Caco-2 (cell line): ENCODE measurements at places on chromosomes 1 and 21.
A peak's percentile ranks its signal among the peaks of the same experiment; 100 is the strongest.

- no peak overlapping the region for H3K4me3 ChIP-seq
- no peak overlapping the region for H3K27ac ChIP-seq
- H3K27me3 ChIP-seq: no peaks in the 10 kb centered on the region
- no peaks in the 10 kb centered on the region for H3K4me1 ChIP-seq
- no peaks in the 10 kb centered on the region for H3K36me3 ChIP-seq
- DNase-seq: no peak
Measured at GRCh38 chr1:103218369-103218768, 110.0 kb upstream of the COL11A1 start.

DNA sequence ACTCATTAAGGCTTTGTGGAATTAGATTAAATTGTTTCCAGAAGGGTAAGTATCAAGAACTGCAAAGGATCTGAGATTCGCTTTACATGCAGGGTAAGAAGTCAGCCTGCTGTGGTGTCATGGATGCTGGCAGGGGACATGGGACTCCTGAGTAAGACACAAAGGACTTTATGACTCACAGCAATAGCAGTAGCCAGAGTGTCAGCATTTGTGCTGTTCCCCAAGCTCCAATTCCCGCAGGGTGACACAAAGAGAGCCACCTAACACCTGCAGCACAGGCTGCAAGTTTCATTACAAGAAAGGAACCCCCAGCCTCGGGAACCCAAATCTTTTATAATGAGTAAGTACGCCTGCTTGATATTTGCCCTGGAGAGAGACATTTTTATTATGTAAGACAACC lies 298.1 kb upstream of the POU3F1 start:
- DNase-seq: no peak
- no peaks in the 10 kb centered on the region for H3K4me1 ChIP-seq
- no peaks in the 10 kb centered on the region for H3K36me3 ChIP-seq
- no peak overlapping the region for H3K4me3 ChIP-seq
- no peaks in the 10 kb centered on the region for H3K27me3 ChIP-seq
- no peak overlapping the region for H3K27ac ChIP-seq

GRCh38 chr1:86137436-86137835 lies 19.1 kb downstream of the COL24A1 start:
- no peaks in the 10 kb centered on the region for H3K36me3 ChIP-seq
- H3K4me3 ChIP-seq: no peak overlapping the region
- H3K27ac ChIP-seq: no peak overlapping the region
- no peaks in the 10 kb centered on the region for H3K27me3 ChIP-seq

GRCh38 chr1:1069711-1070676 lies 4.1 kb downstream of the RNF223 start:
- peak overlapping the region; percentile 72 for H3K4me3 ChIP-seq
- no peaks in the 10 kb centered on the region for H3K36me3 ChIP-seq
- peaks cover 26% of the 10 kb centered on the region for H3K4me1 ChIP-seq
- no peak for DNase-seq

DNA sequence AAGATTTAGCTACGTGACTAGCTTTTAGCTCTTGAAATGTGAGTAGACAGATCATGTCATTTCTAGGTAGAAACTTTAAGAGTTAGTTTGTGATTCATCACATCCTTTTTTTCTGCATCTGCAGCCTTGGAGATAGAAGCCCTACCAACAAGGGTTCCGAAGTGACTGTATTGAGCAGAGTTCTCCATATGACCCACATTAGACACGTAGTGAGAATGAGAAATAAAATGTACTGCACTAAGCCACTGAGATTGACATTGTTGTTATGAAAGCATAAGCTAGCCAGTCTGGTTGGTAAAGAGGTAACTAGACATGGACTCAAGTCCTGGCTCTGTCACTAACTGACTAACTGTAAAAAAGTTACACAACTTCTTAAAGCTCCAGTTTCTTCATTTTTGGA lies 296.1 kb downstream of the PDE4B start:
- no peak overlapping the region for H3K27ac ChIP-seq
- DNase-seq: no peak
- H3K27me3 ChIP-seq: no peaks in the 10 kb centered on the region
- H3K36me3 ChIP-seq: no peaks in the 10 kb centered on the region
- H3K4me3 ChIP-seq: no peak overlapping the region
- no peaks in the 10 kb centered on the region for H3K4me1 ChIP-seq

GRCh38 chr1:62367005-62367557 lies 47.8 kb upstream of the KANK4 start:
- no peaks in the 10 kb centered on the region for H3K36me3 ChIP-seq
- no peaks in the 10 kb centered on the region for H3K4me1 ChIP-seq
- DNase-seq: no peak
- H3K4me3 ChIP-seq: no peak overlapping the region
- H3K27me3 ChIP-seq: no peaks in the 10 kb centered on the region
- H3K27ac ChIP-seq: no peak overlapping the region

DNA sequence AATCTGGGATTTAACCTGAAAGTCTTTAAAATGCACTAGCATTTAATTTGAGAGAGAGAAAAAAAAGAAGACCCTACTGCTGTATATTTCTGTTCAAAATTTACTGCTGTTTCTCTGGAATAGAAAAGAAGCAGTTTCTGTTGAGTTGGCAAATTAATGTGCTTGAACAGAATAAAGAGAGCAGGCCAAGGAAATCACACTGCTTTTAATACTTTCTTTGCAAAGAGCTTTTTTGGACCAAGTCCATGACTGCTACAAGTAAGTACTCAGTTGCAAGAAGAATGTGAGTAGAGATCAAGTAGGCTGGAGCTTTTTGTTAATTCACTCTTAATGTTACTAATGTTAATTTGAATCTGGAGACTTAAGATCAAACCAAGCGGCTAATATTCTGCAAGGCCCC lies 336.2 kb upstream of the SGIP1 start:
- H3K36me3 ChIP-seq: no peaks in the 10 kb centered on the region
- no peak overlapping the region for H3K27ac ChIP-seq
- H3K4me1 ChIP-seq: no peaks in the 10 kb centered on the region
- no peak for DNase-seq

GRCh38 chr1:235613602-235614001 lies 36.0 kb downstream of the GNG4 start:
- no peak overlapping the region for H3K27ac ChIP-seq
- H3K27me3 ChIP-seq: no peaks in the 10 kb centered on the region
- no peak overlapping the region for H3K4me3 ChIP-seq
- no peak for DNase-seq
- H3K4me1 ChIP-seq: peaks cover 7% of the 10 kb centered on the region

DNA sequence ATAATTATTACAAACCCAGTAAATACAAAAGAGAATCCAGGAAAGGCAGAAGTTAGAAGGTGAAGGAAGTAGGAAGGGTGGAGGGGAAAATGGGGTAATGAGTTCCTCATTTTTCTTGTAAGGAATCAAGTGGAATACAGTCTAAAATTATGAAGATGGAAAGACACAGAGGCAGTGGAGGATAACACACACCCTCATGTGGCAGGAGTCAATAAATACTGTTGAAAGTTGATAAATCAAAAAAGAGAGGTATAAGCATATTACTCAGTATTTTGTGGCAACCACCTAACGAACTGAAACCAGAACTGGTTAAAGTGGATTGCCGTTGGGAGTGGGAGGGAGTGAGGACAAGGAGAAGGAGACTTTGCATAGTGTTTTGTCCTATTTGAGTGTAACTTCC lies 78.6 kb upstream of the SLC44A3 start:
- no peak overlapping the region for H3K27ac ChIP-seq
- DNase-seq: no peak
- peaks cover 5% of the 10 kb centered on the region; the same call in 1 of the 2 replicates for H3K4me1 ChIP-seq

DNA sequence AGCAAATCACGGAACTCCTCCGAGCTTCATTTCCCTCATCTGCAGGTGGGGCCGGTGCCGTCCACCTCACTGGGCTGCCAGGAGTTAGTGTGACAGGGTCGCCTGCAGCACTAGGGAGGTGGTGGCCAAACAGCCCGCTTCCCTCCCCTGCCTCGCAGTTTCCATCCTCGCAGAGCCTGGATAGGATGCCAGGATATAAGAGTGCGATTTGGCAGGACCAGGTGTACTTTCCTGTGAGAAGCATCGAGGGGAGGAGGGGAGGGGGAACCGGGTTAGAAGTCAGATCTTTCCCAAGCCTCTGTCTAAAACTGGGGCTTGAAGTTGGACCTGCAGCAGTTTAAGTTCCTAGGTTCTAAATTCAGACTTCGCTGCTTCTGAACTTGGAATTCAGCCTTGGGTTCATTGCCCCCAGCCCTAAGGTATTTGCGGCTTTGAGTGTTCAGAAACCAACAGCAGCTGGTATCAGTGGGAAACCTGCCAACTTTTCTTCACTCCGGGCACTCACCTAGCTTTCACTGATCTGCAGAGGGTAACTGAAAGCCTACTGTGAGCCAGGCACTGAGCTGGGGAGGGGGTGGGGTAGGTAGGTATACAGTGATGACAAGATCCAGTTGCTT lies 1.7 kb upstream of the JUN start:
- no peaks in the 10 kb centered on the region for H3K27me3 ChIP-seq
- H3K27ac ChIP-seq: peak overlapping the region; percentile 94
- H3K4me1 ChIP-seq: peaks cover 9% of the 10 kb centered on the region; the same call in 1 of the 2 replicates

DNA sequence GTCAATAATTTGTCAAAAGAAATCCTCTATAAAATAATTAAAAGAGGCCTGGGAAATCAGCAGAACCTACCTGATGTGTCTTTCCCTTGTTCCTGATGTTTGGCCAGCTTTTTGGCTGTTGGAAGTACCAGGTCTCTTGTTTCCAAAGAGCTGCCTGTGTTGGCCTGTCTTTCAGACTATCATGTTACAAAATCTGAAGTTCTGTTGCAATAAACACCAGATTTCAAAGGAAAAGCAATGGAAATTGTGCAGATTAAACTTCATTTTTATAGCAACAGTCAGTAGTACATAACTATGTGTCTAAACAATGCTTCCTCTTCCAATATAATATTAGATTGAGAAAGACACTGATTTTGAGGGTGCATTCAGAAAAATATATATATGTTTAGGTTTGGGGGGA lies 647.2 kb upstream of the CXADR start:
- H3K4me1 ChIP-seq: no peaks in the 10 kb centered on the region
- DNase-seq: no peak
- H3K27me3 ChIP-seq: no peaks in the 10 kb centered on the region

- no peak overlapping the region for H3K27ac ChIP-seq
- H3K4me3 ChIP-seq: no peak overlapping the region
- H3K36me3 ChIP-seq: no peaks in the 10 kb centered on the region
- no peaks in the 10 kb centered on the region for H3K27me3 ChIP-seq
- no peaks in the 10 kb centered on the region for H3K4me1 ChIP-seq
Measured at GRCh38 chr1:165162671-165163241, 193.8 kb downstream of the LMX1A start.

GRCh38 chr21:45187646-45188045 lies 100.0 kb downstream of the POFUT2 start:
- DNase-seq: no peak
- no peaks in the 10 kb centered on the region for H3K4me1 ChIP-seq
- H3K4me3 ChIP-seq: no peak overlapping the region
- no peaks in the 10 kb centered on the region for H3K36me3 ChIP-seq

DNA sequence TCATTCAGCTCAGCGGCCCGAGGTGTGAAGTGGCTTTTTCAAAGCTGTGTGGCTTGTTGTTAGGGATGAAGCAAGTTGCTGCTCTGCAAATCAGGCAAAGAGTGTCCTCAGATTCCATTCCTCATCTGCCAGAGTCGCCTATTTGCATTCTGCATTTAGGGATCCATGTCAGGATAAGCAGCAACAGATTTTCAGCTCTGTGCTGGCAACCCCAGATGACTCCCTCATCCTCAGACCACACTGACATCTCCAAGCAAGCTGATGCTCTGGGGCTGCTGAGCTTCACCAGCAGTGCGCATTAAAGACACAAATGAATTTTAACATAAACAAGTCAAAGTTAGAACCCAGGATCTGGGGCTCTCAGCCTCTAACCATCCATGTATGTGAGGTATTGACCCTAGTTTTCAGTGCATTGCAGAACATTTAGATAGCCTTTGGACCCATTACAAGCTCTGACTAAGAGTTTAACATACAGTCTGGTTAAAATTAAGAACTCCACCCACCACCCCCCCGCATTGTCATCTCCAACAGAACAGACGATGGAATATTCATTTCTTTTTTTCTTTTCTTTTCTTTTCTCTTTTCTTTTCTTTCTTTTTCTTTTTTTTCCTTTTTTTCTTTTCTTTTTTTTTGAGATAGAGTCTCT lies 10.9 kb downstream of the CFAP107 start:
- no peaks in the 10 kb centered on the region for H3K4me1 ChIP-seq
- no peak for DNase-seq
- no peaks in the 10 kb centered on the region for H3K27me3 ChIP-seq
- no peak overlapping the region for H3K4me3 ChIP-seq
- no peaks in the 10 kb centered on the region for H3K36me3 ChIP-seq
- H3K27ac ChIP-seq: no peak overlapping the region

DNA sequence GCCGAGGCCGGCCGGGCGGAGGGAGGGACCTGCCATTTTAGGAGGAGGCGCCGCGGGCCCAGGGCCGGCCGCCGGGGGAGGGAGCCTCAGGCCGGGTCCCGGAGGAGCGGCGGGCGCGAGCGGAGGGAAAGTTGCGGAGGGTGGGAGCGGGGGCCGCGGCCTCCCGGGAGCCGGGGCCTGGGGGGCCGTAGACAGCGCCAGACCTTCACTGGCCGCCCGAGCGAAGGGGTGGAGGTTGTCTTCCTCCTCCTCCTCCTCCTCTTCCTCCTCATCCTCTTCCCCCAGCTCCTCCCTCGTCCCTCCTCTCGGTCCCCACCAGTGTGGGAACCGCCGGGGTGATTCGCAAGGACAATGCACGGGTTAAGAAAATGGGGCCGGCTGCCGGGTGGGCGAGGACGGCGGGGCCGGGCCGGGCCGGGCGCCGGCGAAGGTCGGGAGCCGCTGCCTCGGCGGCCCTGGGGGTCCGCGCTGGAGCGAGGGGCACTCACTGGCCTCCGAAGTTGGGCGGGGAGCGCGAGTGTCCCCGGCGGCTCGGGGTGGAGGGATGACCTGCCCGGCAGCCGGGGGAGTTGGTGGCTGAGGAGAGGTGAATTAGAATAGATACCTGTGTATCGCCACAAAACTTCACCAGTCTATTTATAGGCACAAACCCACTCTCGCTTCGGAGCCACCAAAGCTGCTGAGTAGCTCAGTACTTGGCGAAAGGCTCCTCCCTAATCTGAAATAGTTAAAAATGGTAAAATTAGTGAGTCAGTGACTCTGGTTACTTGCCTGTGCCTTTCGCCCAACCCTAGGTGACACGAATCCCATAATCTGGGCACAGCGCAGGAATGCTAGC lies 1.3 kb downstream of the DYRK1A start:
- peak overlapping the region; percentile 66 for H3K27ac ChIP-seq
- H3K4me3 ChIP-seq: peak overlapping the region; percentile 92
- DNase-seq: peak; percentile 42
- H3K36me3 ChIP-seq: no peaks in the 10 kb centered on the region
- H3K27me3 ChIP-seq: no peaks in the 10 kb centered on the region

DNA sequence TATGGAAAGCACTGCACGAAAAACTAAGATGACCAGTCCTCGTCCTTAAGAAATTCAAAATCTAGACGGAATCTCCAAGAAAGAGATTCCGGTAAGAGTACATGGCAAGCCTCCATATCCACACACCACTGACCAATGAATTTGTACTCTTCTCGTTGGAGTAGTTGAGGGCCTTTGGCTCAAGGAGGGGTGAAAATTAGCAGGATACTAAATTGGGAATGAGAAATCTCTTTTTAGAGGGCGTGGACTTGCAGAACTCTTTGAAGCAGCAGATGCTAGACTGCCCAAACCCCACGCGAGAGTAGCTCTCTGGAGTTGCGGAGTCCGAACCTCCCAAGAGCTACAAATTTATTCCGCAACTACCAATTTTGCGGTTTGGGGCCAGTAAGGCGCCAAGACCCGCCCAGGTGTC lies 872 bp upstream of the PPP2R5A start:
- no peaks in the 10 kb centered on the region for H3K27me3 ChIP-seq
- peak overlapping the region; percentile 54 for H3K4me3 ChIP-seq
- H3K27ac ChIP-seq: peak overlapping the region; percentile 89
- no peaks in the 10 kb centered on the region for H3K36me3 ChIP-seq
- DNase-seq: no peak

GRCh38 chr1:32128964-32129363 lies 21.1 kb downstream of the KPNA6 start:
- H3K27ac ChIP-seq: no peak overlapping the region
- no peaks in the 10 kb centered on the region for H3K27me3 ChIP-seq
- H3K36me3 ChIP-seq: no peaks in the 10 kb centered on the region
- no peak overlapping the region for H3K4me3 ChIP-seq
- DNase-seq: no peak
- no peaks in the 10 kb centered on the region for H3K4me1 ChIP-seq
